ENCODE measurements at places on chromosomes 16 and 17.

GRCh38 chr16:2486645-2487516 is 12.0 kb downstream of the TBC1D24 start:
- DNase-seq, result no peak

GRCh38 chr16:55015181-55015913 is 84.7 kb downstream of the IRX5 start:
- DNase-seq, result no peak

- no peak for DNase-seq
Observed at GRCh38 chr16:12061336-12062055, 85.0 kb downstream of the SNX29 start.

GRCh38 chr16:82011199-82011641 is at the start of gene SDR42E1:
Gene SDR42E1, minus strand, starts transcription at chr16:82011470. Its CDS starts 10,612 bp downstream, at chr16:82000858.
- DNase-seq, result no peak

DNA sequence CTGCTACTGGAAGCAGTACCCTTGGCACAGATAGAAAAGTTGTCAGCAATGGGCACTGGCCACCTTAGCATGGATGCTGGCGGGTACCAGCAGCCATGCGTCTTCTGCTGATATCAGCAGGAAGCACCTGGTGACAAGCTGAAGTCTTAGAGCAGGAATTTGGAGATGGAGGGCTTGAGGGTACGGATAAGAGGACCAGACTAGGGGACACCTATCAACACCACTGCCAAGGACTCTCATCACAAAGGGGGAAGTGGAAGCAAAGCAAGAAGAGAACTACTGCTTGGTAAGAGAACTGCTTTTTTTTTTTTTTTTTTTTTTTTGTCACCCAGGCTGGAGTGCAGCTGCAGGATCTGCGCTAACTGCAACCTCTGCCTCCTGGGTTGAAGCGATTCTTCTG is 35.4 kb upstream of the LYRM9 start:
- DNase-seq, result no peak

DNA sequence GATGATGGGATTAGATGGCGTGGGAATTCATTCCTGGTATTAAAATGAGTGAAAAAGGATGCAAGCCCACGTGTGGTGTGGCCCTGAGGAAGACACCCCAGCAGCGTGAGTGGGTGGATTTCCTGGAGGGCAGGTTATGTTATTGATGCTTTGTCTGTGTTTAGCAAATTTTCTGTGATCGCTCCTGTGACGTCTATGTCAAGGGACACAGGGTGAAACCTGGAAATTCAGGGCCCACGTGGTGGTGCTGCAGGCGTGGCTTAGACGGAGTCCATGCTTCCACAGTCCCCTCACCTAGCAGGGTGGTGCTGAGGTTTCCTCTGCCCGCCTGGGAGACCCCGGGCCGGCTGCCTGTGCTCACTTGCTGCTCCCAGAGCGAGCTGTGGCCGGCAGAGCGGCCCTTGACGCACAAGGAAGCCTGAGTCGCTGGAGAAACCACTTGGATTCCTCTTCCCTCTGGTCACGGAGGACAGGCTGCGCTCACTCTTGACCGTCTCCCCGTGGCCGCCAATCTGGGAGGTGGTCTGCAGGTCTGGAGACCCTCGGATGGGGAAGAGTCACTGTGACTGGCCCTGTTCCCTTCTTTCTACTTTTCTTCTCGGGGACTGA is 23.4 kb downstream of the BAIAP2 start:
- DNase-seq, result no peak

DNA sequence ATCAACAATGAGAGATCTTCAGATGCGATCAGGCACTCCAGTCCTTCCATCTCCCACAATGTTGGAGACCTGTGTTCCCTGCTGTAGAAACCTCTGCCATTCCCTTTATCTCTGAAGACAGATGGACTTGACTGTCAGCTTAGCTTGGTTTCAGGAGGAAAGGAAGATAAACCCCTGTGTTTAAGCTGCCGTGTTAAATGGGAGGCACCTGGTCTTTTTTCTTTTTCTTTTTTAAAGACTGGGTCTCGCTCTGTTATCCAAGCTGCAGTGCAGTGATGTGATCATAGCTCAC is 63.1 kb downstream of the USP22 start:
- no peak for DNase-seq

Data from cortex of kidney (tissue), 1 donor.